ENCODE measurements at places on chromosomes 7 and 10. TPM values are rescaled to one million over a fixed set of nuclear protein-coding genes. Genes with fewer than 3 reads are reported as not detected.
A peak's percentile ranks its signal among the peaks of the same experiment; 100 is the strongest.

GRCh38 chr10:6203331-6204062, 765 bp downstream of the PFKFB3 start:
- DNase-seq = peak; percentile 83

DNA sequence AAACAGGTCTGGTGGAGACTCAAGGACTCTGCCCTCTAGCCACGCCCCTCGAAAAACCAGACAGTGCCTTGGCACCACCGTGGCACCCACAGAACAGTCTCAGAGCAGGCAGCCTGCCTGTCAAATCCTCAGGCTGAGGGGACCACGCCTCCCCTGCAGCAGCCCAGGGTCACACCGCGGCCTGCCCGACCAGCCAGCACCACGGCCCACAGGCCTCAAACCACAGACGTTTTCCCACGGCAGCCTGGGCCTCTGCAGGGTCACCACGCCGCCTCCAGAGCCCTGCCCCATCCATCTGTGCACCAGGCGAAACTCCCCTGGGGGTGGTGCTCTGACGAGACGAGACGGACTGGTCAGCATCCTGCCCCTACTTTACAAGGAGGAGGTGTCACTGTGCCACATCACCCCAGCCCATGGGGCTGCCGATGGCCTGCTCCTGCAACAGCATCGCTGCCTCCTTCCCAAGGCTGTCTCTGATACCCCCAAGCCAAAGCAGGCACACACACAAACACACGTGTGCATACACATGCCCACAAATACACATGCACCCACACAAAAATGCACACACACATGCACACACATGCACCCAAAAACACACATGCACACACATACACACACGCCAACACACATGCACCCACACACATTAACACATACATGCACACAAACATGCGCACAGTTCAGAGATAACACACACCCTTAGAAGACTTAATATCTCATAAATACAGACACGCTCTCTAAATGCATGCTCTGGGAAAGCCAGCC, 24.6 kb downstream of the PAPOLB start:
- peak; percentile 31 for DNase-seq

DNA sequence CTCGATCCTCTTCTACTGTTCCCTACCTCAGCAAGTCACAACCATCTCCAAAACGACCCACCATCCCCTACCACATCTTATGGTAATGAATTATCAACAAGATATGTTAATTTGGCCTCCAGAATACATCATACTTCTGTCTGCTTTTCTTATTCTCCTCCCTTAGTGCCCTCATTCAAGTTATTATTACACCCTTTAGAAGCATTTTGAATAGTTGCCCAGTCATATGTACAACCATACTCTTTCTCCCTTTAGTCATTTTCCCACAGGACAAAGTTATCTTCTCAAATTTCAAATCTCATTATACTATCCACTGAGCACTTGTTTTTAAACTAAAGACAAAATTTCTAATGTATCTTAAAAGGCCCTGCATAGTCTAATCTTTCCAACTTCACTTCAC, 71.0 kb downstream of the GNAT3 start:
- DNase-seq = no peak

DNA sequence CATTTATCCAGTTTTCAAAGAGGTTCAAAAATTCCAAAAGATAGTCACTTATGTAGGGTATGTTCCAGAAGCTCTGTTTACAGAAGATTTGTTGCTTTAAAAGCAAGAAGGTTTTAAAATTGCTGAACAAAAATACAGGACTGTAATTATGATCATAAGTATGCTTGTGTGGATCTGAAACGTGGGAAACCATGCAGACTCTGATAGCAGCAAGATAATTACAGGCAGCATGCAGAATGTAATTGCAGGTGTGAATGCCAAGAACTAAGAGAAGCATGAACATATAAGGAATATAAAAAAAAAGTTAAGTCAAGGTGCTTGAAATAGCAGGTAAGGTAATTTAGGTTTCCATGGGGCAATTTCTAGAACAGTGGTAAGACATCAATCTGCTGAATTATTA, 405.7 kb downstream of the ARL4A start:
- DNase-seq = no peak

GRCh38 chr10:7003831-7004395, 406.9 kb downstream of the SFMBT2 start:
- no peak for DNase-seq

DNA sequence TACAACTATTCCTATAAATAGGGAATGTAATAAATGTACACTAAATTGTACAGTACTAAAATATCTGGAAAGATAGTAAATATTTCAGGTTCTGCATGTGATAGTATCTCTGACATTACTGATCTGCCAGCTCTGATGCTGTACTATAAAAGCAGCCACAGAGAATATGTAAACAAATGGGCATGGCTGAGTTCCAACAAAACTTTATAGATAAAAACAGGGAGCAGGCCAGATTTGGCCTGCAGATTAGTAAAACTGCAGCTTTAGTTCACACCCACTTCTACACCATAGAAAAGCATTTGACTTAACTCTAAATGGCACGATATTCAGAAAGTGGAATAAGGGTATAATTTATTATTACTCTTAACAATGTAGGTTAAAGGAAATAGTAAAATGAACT, 18.8 kb upstream of the TLL2 start:
- no peak for DNase-seq

Gene PON1
- not detected for total RNA-seq

Data from Right ventricle myocardium superior (tissue), 1 donor.